ENCODE measurements at places on chromosomes 5 and 9.

DNA sequence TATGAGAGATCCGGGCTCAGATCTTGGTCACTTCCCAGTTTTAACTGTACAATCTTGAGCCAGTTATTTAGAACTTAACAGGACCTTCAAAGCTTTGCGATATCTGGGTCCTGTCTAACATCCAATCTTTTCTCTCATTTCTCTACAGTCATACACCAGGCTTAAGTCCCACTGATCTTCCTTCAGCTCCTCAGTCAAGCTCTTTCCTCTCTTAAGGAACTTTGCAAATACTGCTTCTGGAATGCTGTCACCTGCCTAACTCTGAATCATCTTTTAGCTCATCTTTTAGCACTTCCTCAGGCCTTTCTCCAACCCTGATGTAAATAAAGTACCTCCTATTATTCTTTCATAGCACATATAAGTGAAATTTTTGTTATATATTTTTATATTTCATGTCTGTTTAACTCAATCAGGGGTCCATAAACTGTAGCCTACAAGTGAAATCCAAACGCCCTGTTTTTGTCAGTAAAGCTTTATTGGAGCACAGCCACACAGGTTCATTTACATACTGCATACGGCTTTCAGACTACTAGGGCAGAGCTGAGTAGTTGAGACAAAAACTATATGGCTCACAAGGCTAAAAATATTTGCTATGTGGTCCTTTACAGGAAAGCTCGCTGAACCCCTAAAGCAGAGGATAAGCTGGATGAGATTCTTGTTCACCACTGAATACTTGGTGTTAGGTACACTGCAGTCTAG lies 63.5 kb downstream of the MEF2C start:
- DNase-seq: no peak

- DNase-seq: no peak
Measured at GRCh38 chr9:130487500-130487899, 42.7 kb downstream of the ASS1 start.

- no peak for DNase-seq
Measured at GRCh38 chr5:115842952-115843351, 1.2 kb downstream of the AP3S1 start.

DNA sequence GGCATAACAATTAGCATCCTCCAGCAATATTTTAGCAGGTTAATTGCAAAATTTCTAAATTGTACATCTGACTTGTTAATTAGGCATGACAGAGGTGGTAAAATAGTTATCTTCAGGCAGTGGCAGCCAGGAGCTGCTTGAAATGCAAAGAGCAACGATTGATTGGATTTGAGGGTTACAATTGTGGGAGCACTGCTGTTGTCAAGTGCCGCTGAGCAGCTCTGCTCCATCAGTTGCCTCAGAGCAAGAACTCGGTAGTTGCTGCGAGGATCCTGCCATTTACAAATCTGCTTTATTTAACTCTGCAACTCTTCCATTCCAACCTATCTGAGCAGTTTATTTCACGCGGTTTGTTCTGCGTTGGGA lies 12.6 kb downstream of the PBX3 start:
- DNase-seq: no peak

Data from M059J (cell line).